ENCODE measurements at places on chromosomes 4 and X.

DNA sequence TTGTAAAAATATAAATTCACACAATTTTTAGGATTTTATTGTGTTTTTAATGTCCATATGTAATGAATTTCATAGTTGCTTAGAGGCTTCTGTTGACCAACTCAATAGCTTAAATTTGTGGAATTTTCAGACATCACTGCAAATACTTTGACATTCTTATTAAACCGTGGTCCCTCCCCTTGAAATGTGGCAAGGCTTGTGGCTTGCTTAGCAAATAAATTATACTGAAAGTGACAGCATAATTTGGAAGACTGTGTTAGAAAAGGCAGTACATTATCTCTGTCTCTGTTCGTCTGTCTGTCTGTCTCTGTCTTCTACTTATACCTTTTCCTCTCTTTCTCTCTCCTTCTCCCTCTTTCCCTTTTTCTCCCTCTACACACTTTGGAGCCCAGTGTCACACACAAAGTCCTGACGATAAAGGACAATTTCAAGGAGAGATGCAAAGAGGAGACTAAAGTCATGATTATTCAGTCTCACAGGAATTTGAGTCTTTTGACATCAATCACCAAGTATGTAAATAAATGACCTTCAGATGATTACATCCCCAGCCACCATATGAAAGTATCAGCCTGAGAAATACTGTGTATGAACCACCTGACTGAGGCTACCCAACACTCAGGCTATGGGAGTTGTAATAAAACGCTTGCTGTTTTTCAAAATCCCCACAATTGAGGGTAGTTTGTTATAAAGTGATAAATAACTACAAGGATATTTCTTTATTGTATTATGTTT is 21.0 kb upstream of the UGT2B7 start:
- no peak for DNase-seq

DNA sequence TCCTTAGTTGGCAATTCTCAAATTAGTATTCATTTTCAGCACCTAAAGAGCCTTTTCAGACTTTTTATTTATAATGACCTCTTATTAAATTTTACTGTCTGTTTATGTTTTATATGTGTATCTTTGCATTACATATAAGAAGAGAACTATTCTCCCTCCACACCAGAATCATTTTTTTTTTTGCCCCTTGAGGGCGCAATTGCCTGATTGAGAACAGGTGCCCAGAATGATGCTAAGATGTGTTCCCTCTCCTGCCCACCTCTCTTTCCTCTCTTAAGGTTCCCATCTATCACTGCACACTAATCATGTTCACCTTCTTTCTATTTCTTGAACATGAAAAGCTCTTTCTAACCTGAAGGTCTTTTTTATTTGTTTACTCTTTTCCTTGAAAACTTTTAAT is 44.2 kb upstream of the ADAM29 start:
- DNase-seq: no peak

DNA sequence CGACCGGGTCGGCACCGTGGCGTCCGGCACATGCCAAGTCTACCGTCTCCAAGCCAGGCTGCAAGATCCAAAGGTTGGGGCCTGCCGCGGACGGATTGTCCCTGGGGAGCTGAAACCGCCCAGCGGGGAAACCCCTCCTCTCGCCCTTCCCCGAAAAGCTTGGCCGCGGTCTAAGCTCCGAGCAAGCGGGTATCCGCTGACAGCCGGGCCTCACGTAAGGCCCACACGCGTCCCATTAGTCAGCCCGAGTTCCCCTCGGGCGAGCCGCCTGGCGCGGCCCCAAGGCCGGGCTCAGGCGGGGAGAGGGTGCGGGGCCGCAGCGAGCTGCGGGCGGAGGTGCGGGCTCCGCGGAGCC is 6.8 kb upstream of the BCOR start:
- no peak for DNase-seq

DNA sequence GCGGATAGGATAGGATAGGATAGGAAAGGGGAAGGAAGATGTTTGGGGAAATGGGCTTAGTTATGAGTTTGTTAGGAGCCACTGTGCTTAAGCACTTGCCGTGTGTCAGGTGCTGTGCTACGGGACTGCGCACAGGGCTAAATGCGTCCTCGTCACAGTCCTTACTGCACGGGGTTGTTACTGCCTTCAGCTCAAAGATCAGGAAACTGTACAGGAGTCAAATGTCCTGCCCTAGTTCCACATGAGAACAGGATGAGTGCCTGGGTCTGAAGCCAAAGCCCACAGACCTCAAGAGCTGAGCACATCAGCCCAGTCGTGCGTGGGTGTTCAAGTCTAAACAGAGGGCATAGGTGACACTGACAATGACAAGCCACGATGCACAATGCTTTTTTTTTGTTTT is 15.0 kb downstream of the ACSL1 start:
- DNase-seq: no peak

DNA sequence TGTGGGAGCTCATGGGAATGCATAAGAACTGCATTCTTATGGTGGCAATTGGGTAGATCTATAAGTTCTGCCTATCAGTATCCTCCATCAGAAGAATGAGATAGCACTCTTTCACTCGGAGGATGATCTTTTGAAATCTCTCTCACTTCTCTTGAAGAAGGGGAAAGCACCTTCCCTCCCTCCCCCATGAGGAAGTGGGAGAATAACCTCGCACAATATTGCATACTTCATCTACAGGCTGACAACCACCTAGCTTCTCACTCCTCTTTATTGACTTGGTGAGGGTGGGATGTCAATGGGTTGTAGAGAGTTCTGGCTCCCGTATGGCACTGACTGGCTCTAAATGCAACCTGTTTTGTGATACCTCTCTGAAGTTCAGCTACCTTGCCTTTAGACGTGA is 146.7 kb upstream of the SPOCK3 start:
- DNase-seq: no peak
